ENCODE measurements at places on chromosomes 7 and 10. TPM values are rescaled to one million over a fixed set of nuclear protein-coding genes. Genes with fewer than 3 reads are reported as not detected.

Gene FKBP6
- not detected for total RNA-seq

Gene SLC13A1
- total RNA-seq: not detected

Gene COBL
- not detected for total RNA-seq

Gene MKX
- total RNA-seq: not detected

Gene SH3PXD2A
- 18.0 TPM for total RNA-seq

Gene ABLIM1
- 8.5 TPM for total RNA-seq

Gene UPK3BL1
- total RNA-seq: 1.7 TPM

Gene GPR141
- not detected for total RNA-seq

Gene CFTR
- under 0.01 TPM for total RNA-seq

Gene GHRHR
- total RNA-seq: not detected

Gene GDF10
- total RNA-seq: 2.0 TPM

Gene NPY
- not detected for total RNA-seq

Gene RP9
- 6.8 TPM for total RNA-seq

Gene SRGN
- total RNA-seq: 2,025 TPM

Gene CYP3A7
- not detected for total RNA-seq

Gene CCDC201
- total RNA-seq: not detected

Gene CYP26C1
- under 0.01 TPM for total RNA-seq

Gene DOCK4
- total RNA-seq: 26.6 TPM

Gene FGFR2
- 0.19 TPM for total RNA-seq

Gene SSC4D
- total RNA-seq: 0.77 TPM

Gene SPDYE6
- not detected for total RNA-seq

Gene RASA4B
- 2.0 TPM for total RNA-seq

Gene ANKRD30A
- total RNA-seq: not detected
